NCI-H774 (cell line): ENCODE measurements at places on chromosomes 13 and 19.

DNA sequence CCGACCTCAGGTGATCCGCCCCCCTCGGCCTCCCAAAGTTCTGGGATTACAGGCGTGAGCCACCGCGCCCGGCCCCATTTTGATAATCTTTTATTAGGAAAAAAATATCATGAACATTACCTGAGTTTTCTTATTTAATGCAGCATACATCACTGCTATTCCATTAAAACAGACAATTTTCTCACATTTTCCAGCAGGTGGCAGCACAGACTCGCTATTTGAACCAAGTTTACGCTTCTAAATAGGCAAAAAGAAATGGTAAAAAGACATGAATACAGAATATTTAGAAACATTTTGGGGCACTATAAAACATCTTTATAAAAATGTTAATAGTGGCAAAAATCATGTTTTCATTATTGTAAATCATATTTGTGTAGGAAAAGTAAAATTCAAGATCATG lies 903.1 kb downstream of the SLITRK6 start:
- no peak for DNase-seq

- DNase-seq, result no peak
These were observed 7.6 kb downstream of the MBD3L2B start for GRCh38 chr19:7013678-7014077.

DNA sequence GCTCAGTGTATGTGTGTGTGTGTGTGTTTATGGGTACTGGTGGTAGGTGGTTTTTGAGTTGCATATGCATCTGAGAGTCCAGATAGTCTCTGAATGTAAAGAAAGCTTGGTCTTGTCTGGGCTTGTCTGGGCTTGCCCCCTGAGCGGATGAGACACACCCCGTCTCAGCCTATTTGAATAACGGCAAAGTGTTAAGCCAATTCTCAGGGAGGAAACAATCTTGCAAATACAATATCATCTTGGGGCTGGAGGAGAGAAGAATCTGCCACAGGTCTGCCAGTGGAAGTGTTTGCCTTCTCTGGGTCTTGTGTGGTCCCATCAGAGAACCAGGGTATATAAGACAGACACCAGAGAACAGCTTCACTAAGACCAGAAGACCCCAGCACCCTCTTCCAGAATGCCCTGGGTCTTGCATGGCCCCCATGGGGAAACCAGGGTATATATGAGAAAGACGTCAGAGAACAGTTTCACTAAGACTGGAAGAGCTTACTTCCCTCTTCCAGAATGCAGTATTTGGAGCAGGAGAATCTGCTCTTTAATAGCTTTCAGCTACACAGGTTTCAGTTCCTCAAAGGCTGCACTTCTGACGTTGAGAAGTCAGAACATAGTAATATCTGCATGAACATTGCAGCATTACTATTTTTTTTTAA lies 13.3 kb downstream of the CD70 start:
- DNase-seq, result no peak

GRCh38 chr13:97781891-97782305 lies 171.6 kb upstream of the IPO5 start:
- DNase-seq, result no peak

GRCh38 chr13:29624997-29625396 lies 29.5 kb upstream of the SLC7A1 start:
- DNase-seq, result no peak

DNA sequence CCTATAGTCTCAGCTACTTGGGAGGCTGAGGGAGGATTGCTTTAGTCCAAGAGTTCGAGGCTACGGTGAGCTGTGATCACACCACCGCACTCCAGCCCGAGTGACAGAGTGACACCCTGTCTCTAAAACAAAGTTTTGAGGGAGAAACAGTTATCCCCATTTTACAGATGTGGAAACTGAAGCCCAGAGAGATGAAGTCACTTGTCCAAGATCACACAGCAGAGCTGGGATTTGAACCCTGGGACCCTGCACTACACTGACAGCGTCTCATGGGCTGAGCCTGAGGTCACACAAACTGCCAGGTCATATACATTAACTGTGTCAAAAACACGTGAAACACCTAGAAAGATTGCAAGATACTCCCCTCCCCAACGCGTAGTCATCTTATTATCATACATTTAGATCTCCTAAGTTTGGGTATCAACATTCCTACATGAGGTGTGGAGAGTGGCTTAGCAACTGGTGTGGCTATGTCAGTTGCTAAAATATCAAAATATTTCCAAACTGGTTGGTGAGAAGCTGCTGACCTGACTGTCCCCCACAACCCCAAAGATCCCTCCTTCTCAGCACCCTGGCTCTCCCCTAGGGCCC lies 8.2 kb downstream of the FCGBP start:
- DNase-seq, result no peak

GRCh38 chr13:29688193-29688592 lies 92.7 kb upstream of the SLC7A1 start:
- no peak for DNase-seq

DNA sequence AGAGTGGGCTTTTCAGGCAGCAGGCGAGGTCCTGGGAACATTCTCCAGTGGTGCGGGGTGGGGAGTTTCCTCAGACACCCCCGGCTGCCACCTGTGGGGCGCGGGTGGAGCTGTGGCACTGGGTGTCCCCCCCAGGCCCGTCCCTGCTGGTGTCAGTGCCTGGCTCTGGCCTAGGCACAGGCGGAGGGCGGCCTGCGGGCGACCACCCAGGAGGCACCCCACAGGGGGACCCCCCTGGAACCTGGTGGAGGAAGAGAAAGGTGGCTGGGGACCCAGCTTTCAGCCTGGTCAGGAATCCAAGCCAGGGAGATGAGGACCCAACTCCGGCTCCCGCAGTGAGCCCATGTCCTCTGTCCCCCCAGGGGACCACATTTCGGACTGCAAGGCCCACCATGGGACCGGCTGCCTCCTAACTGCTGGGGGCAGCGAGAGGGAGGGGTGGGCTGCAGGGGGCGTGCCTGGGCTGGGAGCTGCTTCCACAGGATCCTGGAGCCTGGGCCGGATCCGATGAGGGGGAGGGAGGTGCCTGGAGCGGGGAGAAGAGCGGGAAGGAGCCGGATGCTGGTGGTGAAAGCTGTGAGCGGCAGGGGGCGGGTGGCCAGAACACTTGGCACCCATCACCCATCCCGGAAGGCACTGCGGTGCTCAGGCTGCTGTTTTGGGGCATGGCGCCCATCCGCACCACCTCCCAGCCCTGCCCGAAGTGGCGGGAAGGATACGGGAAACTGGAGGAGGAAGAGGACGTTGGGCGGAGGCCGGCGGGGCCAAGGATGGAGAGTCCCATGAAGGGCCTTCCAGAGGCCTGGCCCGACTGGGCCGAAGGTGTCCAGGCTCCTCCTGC lies 5.5 kb upstream of the CTXN1 start:
- DNase-seq, result no peak

- DNase-seq, result peak; percentile 65
These were observed 9.0 kb upstream of the LTBP4 start for GRCh38 chr19:40592170-40592569.

DNA sequence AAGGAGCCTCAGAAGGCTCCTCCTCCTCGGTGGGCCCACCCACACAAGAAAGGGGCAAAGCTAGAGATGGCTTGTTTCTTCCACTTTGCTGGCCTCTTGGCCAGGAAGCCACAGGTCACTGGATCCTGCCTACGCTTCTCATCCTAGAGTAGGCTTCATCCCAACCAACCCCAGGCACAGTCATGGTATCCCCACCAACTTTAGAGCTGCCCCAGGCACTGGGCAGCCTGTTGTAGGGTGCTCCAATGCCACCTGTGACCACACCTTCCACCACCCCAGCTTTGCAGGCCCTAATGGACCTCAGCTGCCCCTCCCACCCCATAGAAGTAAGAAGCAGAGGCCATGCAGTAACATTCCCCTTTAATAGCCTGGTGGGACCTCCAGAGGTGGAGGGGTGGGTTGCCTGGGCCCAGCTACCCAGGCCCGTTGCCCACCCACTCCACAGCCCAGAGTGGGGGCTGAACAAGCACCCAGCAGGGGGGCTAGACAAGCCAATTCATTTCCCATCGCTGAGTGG lies 522 bp upstream of the CHMP2A start:
- DNase-seq, result no peak

DNA sequence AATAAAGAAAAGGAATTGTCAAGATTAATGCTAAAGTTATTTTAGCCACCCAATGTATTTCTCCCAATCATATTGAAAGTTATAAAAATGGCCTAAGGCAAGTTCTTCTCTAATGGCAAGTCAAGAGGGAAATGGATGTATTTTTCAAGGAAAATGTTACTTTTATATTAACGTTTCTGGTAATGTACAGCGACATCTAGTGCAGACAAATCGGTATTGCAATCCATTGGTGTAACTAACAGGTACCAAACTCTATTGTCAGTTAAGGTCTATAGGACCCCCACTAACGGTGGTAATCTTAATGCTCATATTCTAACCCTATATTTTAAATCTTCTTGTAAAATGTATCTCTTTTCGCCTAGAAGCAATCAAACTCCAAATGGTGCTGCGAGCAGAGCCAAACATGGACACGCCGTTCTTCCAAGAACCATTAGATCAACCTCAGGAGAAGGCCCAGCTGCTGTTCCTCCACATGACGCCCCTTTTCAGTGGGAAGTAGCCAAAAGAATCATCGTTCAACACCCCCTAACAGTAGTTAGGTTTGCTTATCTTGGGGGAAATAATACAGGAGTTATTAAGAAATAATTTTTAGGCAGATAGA lies 98.5 kb upstream of the PABPC3 start:
- no peak for DNase-seq

DNA sequence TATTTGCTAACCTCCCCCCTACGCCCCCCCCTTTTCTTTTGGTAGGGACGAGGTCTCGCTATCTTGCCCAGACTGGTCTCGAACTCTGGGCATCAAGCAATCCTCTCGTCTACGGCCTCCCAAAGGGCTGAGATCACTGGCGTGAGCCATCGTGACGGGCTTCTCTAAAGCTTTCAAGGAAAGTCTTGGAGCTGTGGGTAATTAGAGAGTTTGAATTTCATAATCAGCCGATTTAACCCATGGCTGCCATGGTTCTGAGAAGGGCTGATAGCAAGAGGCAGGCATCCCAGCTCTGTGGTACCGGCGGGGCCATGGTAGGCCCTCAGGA lies 679 bp upstream of the ABHD8 start:
- DNase-seq, result no peak

- no peak for DNase-seq
These were observed 16.6 kb downstream of the ACTN4 start for GRCh38 chr19:38663957-38664502.

DNA sequence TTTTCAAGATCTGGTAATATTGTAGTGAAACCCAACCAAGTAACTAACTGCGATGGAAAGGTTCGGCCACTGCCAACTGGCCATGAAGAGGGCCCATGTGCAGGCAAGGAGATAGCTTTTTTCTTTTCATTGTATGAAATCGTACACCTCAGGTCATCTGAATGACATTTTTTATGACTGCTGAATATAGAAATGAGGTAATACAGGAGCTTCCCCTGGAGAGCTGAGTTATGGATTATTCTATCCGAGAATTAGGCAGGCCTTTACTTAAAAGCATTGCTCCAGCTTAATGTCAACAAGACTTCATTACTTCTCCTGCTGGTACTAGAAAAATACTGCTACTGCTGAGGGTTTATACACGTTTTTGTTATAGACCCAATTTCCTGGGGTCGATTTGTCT lies 1215.6 kb downstream of the EFNB2 start:
- DNase-seq, result no peak

DNA sequence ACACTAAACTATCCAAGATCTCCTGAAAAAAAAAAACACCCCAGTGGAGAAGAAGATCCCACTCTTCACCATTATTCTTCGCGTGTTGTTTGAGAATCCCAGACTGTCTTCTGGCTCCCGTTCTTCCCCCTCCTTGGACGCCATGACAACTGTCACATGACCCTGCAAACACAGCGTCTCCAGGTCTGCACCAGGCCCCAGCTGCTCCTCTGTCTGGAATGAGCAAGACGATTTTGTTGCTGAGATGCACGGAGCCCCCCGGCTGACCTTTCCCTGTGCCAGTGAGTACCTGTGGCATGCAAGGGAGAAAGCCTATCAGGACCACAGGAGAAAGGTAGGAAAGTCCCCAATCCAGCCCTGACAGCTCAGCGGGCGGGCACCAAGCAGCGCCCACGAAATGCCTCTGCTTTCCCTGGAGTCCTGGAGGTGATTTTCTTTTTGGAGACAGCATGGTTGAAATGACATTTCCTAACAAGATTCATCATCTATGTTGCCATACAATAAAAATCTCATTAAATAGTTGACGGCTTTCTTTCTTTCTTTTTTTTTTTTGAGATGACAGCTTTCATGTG lies at the start of gene CFAP97D2:
TSS of gene CFAP97D2 (plus strand) at position 171 of the 572 bp plus-strand sequence. CDS start at position 245, 74 bp downstream.
- no peak for DNase-seq

DNA sequence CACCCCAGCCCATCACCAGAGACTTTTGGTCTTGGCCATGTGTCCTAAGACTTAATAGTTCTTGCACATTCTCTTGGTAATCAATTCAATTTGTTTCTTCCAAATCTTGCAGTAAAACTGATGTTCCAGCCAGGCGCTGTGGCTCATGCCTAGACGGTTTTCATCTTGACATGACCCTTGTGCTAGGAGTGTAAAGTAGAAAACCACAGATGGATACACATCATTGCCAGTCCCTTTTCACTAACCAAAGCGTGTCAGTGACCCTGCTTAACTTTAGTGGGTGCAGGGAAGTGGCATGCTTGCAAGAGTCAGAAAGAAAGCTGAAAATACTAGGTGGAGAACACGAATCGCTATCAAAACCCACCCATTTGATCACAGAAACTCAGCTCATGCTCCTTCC lies 18.0 kb upstream of the CD70 start:
- DNase-seq, result no peak

GRCh38 chr19:30873691-30874090 lies 475.5 kb downstream of the TSHZ3 start:
- no peak for DNase-seq

- DNase-seq, result no peak
These were observed 37.3 kb downstream of the ENOX1 start for GRCh38 chr13:43749503-43749902.

- DNase-seq, result no peak
These were observed 21.4 kb downstream of the MIR17HG start for GRCh38 chr13:91368676-91369440.

DNA sequence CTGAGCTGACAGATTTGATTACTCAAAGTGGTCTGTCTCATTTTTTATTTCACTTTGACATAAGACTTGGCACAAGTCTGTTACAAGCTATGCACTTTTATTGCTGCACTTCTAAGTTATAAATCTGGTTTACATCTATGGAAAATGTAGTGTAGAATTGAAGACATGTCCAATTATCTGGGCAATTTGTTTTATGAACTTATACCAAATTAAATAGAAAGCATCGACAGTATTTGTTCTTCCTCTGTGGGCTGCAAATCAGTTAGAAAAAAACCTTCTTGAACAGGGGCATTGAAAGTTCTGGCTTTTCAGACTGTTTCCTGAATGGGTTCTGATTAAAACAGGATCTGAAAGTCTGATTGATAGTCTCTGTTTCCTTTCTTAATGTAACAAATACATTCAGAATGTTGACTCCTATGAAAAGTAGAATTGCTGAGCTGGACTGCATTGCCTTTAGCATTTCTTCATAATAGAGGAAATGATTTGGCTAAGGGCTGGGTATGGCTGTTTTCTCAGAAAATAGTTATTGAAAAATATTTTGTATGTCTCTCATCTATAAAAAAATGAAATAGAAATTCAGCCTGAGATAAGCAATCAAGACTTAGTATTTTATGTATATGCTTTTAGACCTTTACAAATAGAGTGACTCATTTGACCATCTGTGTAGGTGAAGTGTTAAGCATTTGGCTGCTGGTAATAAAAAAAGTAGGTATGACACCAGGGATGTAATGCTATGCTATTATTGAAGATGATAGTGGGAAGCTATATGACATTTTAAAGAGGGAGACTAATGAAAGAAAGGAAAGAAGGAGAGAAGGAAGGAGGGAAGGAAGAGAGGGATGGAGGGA lies 210.9 kb upstream of the SPRY2 start:
- no peak for DNase-seq

- DNase-seq, result no peak
These were observed 1.1 kb upstream of the CBLC start for GRCh38 chr19:44776402-44777096.

- no peak for DNase-seq
These were observed 23.7 kb downstream of the SH3GL1 start for GRCh38 chr19:4376671-4376990.
